ENCODE measurements at places on chromosomes 7 and 10.
A peak's percentile ranks its signal among the peaks of the same experiment; 100 is the strongest.

- DNase-seq: no peak
These were observed 73.4 kb downstream of the VIPR2 start for GRCh38 chr7:159071260-159071659.

DNA sequence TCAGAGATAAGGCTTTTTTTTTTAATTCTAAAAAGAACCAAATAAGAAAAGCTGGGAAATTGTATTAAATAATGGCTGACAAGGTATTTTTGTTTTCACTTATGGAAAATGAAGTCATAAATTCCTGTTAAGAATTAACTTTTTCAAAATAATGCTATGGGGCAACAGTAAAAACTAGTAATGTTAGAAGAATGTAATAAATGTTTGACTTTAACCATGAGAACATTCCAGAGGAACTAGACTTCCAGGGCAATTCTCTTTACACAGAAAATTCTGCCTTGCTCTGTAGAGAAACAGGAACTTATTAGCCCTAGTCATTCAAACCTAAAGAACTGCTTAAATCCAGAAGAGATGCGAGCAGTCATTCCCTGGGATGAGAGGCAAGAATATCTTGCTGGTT, 571.1 kb downstream of the IPMK start:
- peak; percentile 88 for DNase-seq

- DNase-seq: peak; percentile 31
These were observed 543.2 kb upstream of the SEMA3D start for GRCh38 chr7:85730012-85730411.

DNA sequence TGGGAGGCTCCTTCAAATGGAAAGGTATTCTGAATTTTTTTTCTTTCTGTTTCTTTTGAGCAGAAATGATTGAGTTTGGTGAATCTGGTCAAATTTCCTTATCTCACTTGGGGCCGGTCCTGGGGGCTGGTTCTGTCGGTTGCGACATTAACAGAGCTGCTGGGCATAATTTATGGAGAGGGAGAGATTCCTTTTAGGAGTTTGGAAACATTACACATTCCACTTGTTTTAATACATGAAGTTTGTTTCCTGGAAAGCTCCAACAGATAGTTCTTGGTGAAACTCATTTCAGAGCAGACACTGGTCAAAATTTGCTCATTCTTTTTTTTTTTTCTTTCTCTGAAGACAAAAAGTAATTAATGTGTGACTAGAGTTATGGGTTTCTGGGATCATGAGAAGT, 129.9 kb downstream of the ABCA13 start:
- no peak for DNase-seq

GRCh38 chr10:127148933-127149220, 47.5 kb downstream of the INSYN2A start:
- DNase-seq: peak; percentile 94

- no peak for DNase-seq
These were observed 55.2 kb downstream of the TSPAN12 start for GRCh38 chr7:120802751-120803150.

- no peak for DNase-seq
These were observed 41.1 kb upstream of the TMEM213 start for GRCh38 chr7:138756591-138757242.

DNA sequence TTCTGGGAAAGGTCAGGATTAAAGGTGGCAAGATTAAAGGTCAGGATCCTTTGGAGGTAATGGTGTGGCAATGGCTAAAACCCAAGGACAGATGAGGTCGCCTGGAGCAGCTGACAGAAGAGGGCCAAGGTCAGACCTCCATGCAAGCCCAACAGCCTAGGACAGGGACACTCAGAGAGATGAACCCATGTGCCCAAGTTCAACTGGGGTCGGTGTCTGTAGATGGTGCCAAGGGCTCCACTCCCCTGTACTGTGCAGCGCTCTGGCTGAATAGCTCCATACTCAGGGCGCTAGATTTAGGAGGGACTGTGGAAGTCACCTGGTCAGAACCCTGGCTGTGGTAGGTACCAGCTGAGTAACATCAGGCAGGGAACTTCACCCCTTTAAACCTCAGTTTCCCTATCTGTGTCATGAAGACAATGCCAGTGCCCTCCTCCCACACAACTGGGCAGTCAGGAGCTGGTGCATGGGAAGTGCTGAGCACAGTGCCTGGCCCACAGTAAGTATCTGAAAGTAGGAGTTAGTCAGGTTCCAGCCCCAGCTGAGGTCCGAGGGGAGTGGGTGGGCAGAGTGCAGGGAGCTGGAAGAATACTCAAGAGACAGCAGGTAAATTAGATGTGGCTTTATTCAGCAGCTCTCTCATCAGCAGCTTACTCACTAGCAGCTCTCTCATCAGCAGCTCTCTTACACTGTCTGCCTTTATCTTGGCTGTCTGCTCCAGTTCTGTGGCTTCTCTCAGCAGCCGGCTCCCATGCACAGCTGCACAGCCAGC, 327.1 kb downstream of the GLRX3 start:
- no peak for DNase-seq

- no peak for DNase-seq
These were observed 1177.4 kb downstream of the SORCS1 start for GRCh38 chr10:105986912-105987635.

GRCh38 chr10:110008518-110009339, 945 bp downstream of the ADD3 start:
- DNase-seq: no peak

- DNase-seq: no peak
These were observed 24.7 kb upstream of the ST8SIA6 start for GRCh38 chr10:17479015-17479615.

DNA sequence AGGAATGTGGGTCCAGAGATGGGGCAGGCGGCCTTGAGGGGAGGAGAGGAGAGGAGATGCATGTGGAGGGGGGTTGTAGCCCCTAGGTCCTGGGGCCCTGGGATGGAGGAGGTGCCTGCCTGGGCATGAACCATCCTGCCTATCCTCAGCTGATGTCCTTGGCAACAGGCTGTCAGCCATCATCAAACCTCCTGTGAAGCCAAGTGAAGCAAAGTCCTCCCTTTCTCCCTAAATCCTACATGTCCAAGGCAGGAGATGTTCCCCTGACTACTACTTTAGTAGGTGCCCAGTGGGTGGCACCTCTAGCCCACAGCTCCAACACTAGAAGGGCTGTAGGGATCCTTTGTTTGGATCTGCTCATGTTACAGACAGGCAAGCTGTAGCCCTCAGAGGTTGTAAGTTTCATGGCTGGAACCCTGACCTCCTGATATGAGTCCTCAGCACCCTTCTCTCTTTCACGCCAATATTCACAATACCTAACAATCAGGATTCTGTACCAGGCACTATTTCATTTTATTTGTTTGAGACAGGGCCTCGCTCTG, 66.6 kb upstream of the SYPL1 start:
- peak; percentile 67 for DNase-seq

GRCh38 chr10:117501460-117502035, 41.0 kb upstream of the EMX2 start:
- DNase-seq: no peak

DNA sequence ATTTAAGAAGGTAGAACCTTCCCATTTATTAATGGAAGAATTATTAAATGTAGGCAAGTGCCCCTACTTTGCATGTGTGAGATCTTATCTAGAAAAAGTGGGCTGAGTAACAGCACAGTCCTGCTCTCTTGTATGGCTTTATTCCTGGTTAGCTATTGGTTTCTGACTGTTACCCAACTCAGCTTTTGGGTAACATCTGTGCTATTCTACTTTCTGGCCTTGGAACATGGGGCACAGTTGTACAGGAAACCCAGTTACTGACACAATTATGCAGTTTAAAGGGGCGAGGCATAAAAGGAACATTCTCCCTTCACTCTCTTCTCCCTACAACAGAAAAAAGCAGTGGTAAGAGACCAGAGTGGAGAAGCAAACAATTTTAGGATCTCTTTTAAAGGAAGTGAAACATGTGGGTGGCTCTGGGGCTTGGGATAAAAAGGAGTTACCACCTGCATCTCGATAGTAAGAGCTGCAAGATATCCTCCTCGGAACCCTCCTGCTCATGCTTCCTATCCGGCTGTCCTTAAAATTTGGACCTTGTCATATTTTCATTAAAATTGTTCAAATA, 16.0 kb downstream of the NUDT5 start:
- DNase-seq: no peak

GRCh38 chr7:36300696-36301350, 88.8 kb upstream of the ANLN start:
- DNase-seq: no peak

- DNase-seq: peak; percentile 69
These were observed 53.0 kb downstream of the CROT start for GRCh38 chr7:87398446-87398845.

DNA sequence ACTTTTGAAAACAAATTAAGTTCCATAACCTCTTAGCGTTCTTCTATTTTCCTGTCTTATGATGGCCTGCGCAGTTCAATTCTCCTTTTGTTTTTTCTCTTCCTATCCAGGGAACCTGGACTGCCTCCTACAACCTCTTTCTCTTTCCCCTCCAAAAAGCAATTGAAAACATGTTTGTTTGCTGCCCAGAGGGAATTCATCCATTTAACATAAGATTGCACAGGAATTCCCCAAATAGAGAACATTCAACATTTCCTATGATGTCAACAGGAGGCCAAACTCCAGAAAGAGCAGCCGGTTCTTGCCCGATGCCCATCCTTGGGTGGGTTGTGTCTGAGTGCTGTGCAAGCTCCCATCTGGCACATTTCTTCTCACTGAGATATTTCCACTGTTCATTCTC, 94.2 kb upstream of the NRP1 start:
- DNase-seq: peak; percentile 56

DNA sequence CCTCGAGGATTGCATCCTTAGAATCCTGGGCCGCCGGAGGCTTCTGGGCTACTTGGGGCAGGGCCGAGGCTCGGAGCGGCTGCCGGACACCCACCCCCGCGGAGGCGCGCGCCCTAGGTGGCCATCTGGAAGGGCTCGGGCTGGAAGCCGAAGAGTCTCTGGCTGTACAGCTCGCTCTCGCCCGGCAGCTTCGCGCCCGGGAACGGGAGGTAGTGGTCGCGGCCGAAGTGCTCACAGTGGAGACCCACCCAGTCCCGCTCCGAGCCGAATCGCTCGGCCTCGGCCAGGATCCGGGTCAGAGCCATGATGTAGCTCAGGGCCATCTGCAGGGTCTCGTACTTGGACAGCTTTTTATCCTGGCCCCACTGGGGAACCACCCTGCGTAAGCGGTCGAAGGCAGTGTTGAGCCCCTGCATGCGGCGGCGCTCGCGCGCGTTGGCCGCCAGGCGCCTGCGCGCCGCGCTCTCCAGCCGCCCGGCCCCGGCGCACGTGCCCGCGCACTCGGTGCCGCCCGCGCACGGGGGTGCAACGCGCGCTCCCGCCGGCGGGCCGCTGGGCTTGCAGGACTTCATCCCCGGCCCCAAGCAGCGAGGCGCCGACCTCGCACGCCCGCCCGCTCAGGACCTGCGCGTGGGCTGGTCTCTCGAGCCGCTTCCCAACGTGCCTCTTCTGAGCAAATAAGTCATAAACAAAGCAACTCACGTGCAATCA, 652 bp downstream of the ATOH7 start:
- DNase-seq: peak; percentile 58

DNA sequence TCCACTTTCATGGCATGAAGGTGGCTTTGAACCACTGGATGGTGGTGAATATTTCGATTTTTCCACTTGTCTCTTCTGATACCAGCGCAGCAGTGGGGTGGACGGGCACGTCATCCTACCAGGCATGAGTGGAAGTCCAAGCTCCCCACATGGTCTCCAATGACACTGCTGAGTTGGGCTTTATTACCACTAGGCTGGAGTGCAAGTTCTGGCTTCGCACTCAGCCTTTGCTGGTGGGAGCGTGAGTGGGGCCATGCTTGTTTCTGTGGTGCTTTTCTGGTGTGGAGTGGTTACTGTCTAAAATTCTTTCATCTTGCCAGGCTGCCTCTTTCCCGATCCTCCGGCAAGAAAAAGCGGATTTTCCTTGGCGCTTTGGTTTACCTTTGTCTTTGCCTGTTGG, 70.1 kb upstream of the SDK1 start:
- no peak for DNase-seq

DNA sequence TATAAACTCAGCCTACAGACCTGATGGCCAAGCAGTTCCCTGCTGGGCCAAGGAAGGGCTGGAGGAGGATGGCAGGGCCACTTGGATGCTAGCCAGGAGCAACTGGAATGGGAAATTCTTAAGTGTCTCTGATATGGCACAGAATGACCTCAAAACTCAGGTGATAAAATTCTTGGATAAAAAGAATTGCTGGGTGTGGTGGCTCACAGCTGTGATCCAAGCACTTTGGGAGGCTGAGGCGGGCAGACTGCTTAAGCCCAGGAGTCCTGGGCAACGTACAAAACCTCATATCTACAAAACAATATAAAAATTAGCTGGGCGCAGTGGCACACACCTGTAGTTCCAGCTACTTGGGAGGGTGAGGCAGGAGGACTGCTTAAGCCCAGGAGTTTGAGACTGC, 14.0 kb upstream of the PKD1L1 start:
- no peak for DNase-seq

DNA sequence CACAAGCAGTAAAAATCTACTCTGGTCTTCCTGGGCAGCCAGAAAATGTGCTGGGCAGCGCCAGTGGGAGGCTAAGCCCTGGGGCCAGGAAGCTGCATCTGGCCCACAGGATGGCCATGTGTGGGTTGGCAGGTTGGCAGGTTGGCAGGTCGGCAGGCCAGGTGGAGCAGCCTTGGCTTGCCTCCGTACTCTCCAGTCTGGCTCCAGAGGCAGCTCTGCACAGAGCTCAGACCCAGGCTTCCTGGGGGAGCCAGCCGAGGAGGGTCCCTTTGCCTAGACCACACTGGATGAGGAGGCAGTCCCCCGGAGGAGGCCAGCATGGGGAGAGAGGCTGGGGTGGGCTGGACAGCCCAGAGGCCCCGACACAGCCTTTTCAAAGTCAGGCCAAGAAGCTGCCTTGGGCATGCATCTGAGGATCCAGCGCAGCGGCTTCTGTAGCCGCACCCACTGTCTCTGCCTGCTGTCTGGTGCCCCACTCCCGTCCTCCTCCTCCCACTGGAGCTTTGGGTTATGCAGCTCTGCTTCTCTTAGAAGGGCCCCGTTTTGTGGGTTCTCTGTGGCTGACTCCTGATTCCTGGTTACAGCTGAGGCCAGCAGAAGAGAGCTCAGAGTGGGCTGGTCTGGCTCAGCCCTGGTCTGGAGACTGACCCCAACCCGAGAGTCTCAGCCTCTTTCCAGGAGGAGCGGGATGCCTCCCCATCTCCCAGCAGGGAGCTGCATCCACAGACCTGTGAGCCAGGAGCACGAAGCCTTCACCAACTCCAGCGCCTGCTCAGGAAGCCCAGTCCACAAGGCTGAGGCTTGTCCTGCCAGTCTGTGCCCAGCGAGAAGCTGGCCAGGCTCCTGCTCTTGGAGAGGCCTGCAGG, 44.6 kb downstream of the CFAP46 start:
- no peak for DNase-seq

- DNase-seq: no peak
These were observed 88.7 kb downstream of the HIP1 start for GRCh38 chr7:75650062-75650461.

- no peak for DNase-seq
These were observed 241.5 kb downstream of the ELFN1 start for GRCh38 chr7:1911571-1911970.

GRCh38 chr7:2052657-2053048, 180.1 kb downstream of the MAD1L1 start:
- no peak for DNase-seq

GRCh38 chr10:117980216-117980615, 66.5 kb downstream of the RAB11FIP2 start:
- DNase-seq: peak; percentile 74

DNA sequence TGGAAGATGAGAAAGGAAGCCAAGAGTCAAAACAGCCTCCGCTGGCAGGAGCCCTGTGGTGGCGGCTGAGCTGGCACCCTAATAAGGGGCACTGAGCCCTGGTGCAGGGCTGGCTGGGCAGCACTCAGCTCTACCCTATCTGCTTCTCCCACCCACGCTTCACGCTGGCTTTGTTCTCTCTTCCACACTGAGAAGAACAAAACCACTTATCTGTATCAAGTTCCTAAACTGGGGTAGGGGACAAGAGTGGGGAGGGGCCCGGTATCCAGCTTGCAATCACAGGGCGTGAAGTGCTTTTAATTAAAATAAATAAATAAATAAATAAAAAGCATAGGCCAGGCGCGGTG, 52.1 kb downstream of the FAM53B start:
- DNase-seq: no peak
